Placental epithelial cell (primary cell): ENCODE measurements at places on chromosomes 13 and 19. TPM values are rescaled to one million over a fixed set of nuclear protein-coding genes. Genes with fewer than 3 reads are reported as not detected.

SHC2 gene
- not detected in 2 replicates for total RNA-seq

PTH2 gene
- not detected in 2 replicates for total RNA-seq

GAPDHS gene
- not detected in 2 replicates for total RNA-seq

ZBTB45 gene
- total RNA-seq, result 12.3 and 12.6 TPM in 2 replicates

COX6B1 gene
- total RNA-seq, result 268 and 559 TPM in 2 replicates

PODNL1 gene
- total RNA-seq, result 0.39 and 0.43 TPM in 2 replicates

PSG7 gene
- total RNA-seq, result 0.76 TPM in 1 of 2 replicates, not detected in the other

LAIR1 gene
- not detected in 2 replicates for total RNA-seq

RUBCNL gene
- total RNA-seq, result not detected in 2 replicates

ICAM5 gene
- total RNA-seq, result 0.39 and 1.1 TPM in 2 replicates

FBXO17 gene
- total RNA-seq, result 10.8 and 11.8 TPM in 2 replicates

FUT1 gene
- total RNA-seq, result 0.39 and 1.5 TPM in 2 replicates

ZNF432 gene
- total RNA-seq, result 8.7 and 12.2 TPM in 2 replicates

KLK10 gene
- not detected in 2 replicates for total RNA-seq

PSG3 gene
- 0.11 TPM in 1 of 2 replicates, not detected in the other for total RNA-seq

CDC42EP5 gene
- total RNA-seq, result 42.7 and 84.4 TPM in 2 replicates

RDH8 gene
- total RNA-seq, result not detected in 2 replicates

PRR20D gene
- not detected in 2 replicates for total RNA-seq

SAFB gene
- 31.7 and 61.6 TPM in 2 replicates for total RNA-seq

THOP1 gene
- 44.4 and 134 TPM in 2 replicates for total RNA-seq

FFAR2 gene
- total RNA-seq, result not detected in 2 replicates

ERICH6B gene
- total RNA-seq, result not detected in 2 replicates

CD70 gene
- total RNA-seq, result not detected in 2 replicates

DCLK1 gene
- total RNA-seq, result 0.11 and 0.39 TPM in 2 replicates

CEACAM4 gene
- total RNA-seq, result not detected in 2 replicates

N4BP2L1 gene
- 1.8 and 4.3 TPM in 2 replicates for total RNA-seq

ATP4A gene
- not detected in 2 replicates for total RNA-seq

SLC10A2 gene
- total RNA-seq, result not detected in 2 replicates

TRPM4 gene
- 35.0 and 36.5 TPM in 2 replicates for total RNA-seq

LILRB2 gene
- total RNA-seq, result not detected in 2 replicates

CEACAM20 gene
- not detected in 2 replicates for total RNA-seq

SLAIN1 gene
- not detected in 2 replicates for total RNA-seq

KLF2 gene
- 0.87 and 3.5 TPM in 2 replicates for total RNA-seq

NKPD1 gene
- total RNA-seq, result 2.9 and 5.9 TPM in 2 replicates

KLK15 gene
- total RNA-seq, result not detected in 2 replicates

ZNF723 gene
- not detected in 2 replicates for total RNA-seq

PAK4 gene
- total RNA-seq, result 15.7 and 17.3 TPM in 2 replicates

CEACAM7 gene
- not detected in 2 replicates for total RNA-seq

ZIC5 gene
- total RNA-seq, result not detected in 2 replicates

SIGLEC12 gene
- not detected in 2 replicates for total RNA-seq

NXNL1 gene
- not detected in 2 replicates for total RNA-seq

VAV1 gene
- total RNA-seq, result not detected in 2 replicates

GNG8 gene
- total RNA-seq, result not detected in 2 replicates
